ENCODE measurements at places on chromosomes 16 and 17.
A peak's percentile ranks its signal among the peaks of the same experiment; 100 is the strongest.

GRCh38 chr16:66950971-66951790, 9.9 kb upstream of the CES3 start:
- ATAC-seq, result no peak

- peak; percentile 19 for ATAC-seq
Measured at GRCh38 chr17:44198721-44199552, 747 bp downstream of the ATXN7L3 start.

DNA sequence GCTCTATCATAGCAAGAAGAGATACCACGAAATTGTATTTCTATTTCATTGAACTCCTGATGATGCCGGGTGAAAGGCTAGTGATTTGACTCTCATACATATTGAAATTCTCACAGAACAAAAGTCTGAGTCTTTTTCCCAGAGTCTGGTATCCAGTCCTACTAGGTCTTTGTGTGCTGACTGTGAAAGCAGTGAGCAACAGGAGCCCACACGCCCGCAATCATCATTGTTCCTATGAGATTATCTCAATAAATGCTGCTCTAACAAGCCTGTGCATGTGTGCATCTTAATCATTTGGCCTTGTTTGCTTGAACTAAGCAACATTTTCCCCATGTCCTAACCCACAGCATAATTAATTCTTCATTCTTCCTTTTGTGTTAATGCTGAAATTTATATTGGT, 1466.0 kb downstream of the CDH11 start:
- no peak for ATAC-seq

- ATAC-seq, result no peak
Measured at GRCh38 chr16:13157082-13157481, 255.7 kb downstream of the SHISA9 start.

DNA sequence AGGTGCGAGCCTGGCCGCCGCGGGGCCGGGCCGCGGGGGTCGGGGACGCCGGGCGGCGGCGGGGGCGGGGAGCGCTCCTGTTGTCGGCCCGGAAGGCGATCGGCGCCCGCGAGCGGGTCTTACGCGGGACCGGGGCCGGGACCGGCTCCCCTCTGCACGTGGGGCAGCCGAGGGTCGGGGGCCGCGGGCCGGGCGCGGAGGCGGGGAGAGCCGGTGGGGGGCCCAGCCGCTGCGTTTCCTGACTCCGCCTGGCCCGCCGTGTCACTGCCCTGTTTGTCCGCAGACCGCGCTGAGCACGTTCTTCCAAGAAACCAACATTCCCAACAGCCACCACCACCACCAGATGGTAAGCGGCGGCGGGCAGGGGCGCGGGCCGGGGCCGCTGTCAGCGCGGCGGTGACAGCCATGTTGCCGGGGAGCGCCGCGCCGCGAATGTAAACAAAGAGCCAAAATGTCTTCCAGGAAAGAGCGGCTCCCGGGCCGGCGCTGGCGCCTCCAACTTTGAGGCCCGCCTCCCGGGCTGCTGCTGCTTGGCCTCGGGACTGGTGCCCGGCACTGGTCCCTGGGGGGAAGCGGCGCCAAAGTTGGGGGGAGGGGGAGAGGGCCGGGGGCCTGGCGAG, 586 bp downstream of the UBALD2 start:
- peak; percentile 24 for ATAC-seq

DNA sequence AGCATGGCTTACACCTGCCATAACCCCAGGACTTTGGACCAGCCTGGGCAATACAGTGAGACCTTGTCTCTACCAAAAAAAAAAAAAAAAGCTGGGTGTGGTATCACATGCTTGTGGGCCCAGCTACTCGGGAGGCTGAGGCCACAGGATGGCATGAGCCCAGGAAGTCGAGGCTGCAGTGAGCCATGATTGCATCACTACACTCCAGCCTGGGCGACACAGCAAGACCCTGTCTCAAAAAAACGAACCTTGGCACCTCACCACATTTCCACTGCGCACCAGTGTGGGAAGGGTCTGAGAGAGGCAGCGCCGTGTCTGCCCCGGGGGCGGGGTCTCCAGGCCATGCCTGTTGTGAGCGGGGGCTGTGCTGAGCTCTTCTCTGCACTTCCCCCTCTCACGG, 6.3 kb downstream of the ACSF3 start:
- ATAC-seq, result no peak

DNA sequence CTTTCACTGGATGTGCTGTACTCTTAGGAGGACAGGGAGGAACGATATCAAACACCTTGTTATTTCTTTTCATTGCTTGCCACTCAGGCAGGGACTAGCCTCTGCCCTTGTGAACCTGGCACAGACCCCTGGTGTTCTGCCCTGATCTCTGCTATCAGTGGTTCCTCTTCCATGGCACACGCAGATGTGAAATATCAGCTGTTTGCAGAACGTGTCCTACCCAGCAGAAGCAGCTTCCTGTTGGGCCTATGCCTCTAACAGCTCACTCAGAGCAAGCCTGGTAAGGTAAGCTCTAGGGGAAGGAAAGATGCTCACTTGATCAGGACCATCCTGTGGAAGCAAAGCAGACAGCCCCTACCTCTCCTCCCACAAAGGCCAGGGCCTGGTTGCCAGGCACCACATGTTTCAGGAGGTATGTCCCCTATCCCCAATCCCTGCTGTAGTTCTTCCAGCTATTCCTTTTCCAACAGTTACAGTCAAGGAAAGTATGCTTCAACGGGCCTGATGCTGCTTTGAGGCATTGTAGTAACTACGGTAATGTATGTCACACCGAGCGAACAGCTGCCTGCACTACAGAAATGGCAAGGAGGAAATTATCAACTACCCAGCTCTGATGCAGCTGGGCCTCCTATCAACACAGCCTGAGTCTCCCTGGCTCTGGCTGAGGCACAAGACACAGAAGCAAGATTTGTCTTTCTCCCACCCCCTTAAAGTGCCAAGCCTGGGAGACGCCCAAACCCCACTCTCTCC, 41.3 kb upstream of the GFOD2 start:
- ATAC-seq, result no peak

- peak; percentile 59 for ATAC-seq
Measured at GRCh38 chr17:17812211-17813054, 24.4 kb downstream of the SREBF1 start.

- no peak for ATAC-seq
Measured at GRCh38 chr16:86316967-86317812, 193.1 kb upstream of the FOXF1 start.

DNA sequence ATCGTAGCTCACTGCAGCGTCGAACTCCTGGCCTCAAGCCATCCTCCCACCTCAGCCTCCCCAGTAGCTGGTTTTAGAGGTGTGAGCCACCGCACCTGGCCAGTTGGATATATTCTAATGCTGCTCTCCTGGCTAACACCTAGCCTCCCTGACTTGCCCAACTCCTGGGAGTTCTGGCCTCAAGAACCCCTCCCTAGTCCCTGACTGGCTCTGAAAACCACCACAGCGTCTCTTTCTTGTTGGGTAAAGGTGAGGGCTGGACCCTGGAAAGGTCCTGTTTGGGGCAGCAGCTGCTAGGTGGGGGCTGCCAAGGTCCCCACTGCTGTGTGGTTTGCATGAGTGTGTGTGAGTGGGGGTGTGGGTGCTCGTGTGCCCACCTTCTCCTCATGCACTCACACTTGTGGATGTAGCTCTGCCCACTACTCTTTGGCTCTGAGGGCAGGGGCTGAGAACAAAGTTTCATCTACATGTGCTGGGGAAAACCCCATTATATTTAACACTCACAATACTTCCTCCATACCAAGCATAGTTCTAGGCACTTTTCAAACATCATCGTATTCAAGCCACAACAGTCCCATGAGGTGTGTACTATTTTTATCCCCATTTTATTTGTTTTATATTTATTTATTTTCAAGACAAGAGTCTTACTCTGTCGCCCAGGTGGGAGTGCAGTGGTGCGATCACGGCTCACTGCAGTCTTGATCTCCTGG, 7.1 kb upstream of the SPNS3 start:
- no peak for ATAC-seq

DNA sequence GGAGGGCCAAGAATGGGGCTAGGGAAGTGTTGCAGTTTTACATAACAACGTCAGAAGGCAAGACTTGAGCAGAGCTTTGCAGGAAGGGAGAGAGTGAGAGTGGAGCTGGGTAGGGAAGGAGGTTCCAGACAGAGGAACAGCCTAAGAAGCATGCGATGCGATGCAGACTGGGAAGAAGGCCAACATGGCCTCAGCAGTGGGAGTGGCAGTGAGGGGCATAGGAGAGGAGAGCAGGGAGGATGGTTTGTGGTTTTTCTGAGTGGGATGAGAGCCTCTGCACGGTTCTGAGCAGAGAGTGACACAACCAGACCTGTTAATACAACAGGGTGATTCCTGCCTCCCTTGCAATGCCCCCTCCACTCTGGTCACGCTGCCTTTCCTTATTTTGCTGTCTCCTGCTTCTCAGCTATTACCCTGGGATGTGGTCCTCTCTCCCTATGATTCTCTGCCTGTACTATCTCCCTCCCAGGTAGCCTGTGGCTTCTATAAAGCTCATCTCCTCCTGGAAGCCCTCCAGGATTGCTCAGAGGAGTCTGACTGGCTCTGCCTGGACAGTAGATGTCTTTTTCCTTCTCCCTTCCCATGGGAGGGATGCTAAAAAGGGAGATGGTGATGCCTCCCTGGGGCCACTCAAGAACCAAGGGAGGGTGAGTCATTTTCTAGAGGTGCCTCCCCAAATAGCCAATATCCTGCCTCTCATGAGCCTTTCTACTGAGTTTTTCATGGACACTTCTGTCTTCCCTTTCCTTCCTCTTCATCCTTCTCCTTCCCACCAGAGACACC, 38.7 kb upstream of the NGFR start:
- peak; percentile 86 for ATAC-seq

DNA sequence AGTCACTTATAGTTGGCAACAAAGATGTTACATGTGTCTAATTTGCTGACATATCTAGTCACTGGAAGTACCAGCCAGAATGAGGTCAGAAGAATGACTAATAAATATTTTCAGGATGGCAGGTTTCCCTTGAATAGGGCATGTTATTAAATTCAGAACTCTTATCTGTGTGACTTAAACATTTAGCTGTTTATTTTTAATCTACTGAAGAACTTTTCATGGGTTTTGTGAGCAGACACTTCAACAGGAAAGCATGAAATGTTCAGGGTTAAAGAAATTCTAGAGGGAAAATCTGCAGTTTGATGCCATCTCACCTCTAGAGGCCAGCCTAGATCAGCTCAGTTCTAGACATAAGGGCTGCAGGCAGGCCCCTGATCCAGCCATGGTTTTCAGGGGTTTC, 13.2 kb downstream of the JPT2 start:
- ATAC-seq, result peak; percentile 80

DNA sequence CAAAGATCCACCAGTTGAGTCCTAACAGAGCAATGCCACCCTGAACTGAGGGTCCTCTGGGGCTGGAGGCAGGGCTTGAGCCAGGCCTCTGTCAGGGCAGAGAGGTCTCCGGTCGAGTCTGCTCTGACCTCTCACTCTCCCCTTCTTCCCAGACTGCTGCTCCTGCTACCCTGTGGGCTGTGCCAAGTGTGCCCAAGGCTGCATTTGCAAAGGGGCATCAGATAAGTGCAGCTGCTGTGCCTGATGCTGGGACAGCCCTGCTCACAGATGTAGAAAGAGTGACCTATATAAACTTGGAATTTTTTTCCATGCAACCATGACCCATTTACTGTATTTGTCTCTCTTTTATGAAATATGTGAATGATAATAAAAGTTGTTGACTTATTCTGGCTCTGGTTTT, 2.4 kb upstream of the MT1B start:
- ATAC-seq, result no peak

DNA sequence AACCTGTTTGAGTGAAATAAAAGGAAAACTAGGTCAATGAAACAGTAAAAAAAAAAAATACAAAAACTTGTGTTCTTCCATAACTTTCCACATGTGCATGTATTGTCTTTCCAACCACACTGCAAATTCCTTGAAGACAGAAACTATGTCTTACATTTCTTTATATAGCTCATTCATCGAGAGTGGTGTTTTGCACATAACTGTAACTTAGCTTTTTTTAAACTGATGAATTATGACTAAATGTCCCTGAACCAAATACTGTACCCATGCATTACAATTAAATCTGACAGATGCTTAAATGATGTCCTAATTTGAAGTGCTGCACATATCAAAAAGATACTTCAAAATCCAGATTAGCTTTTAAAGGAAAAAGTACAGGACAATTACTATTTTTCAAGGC, 50.1 kb downstream of the BRIP1 start:
- peak; percentile 53 for ATAC-seq

- ATAC-seq, result no peak
Measured at GRCh38 chr17:78748730-78749317, 33.2 kb downstream of the CYTH1 start.

DNA sequence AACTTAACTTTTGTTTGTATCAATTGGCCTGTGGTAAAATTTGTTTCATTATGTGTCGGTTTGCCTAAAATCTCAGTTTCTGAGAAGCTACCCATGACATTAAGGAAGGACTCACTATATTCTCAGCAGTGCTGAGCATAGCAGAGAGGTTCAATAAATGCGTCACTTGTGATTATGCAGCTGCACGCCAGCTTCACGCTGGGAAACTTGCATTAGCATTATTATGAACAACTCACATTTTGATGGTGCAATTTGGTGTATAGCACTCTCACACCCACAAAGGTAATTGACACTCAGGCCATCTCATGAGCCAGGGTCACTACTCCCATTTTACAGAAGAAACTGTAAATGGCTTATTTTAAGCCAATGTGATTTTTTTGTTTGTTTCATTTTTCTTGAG, 80.6 kb upstream of the SALL1 start:
- no peak for ATAC-seq

GRCh38 chr17:73960469-73960868, 243.0 kb upstream of the RPL38 start:
- ATAC-seq, result no peak

DNA sequence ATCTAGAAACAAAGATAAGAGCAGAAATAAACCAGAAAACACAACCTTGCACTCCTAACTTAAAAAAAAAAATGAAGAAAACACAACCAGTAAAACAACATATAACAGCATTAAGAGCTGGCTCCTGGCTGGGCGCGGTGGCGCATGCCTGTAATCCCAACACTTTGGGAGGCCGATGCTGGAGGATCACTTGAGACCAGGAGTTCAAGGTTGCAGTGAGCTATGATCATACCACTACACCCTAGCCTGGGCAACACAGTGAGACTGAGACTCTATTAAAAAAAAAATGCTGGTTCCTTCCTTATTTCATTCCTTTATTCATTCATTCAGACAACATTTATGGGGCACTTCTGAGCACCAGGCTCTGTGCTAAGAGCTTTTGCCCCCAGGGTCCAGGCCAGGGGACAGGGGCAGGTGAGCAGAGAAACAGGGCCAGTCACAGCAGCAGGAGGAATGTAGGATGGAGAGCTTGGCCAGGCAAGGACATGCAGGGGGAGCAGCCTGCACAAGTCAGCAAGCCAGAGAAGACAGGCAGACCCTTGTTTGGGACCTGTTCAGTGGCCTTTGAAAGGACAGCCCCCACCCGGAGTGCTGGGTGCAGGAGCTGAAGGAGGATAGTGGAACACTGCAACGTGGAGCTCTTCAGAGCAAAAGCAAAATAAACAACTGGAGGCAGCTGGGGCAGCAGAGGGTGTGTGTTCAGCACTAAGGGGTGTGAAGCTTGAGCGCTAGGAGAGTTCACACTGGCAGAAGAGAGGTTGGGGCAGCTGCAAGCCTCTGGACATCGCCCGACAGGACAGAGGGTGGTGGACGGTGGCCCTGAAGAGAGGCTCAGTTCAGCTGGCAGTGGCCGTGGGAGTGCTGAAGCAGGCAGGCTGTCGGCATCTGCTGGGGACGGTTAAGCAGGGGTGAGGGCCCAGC, 2.6 kb downstream of the STH start:
- ATAC-seq, result no peak

GRCh38 chr17:73686961-73687360, 42.7 kb upstream of the SDK2 start:
- no peak for ATAC-seq

GRCh38 chr17:54867634-54868033, 33.0 kb upstream of the TOM1L1 start:
- no peak for ATAC-seq

GRCh38 chr17:80220054-80220735, at the start of the genes SGSH and SLC26A11:
TSS of gene SGSH (minus strand) at chr17:80220333. CDS start at chr17:80220313, 20 bp downstream.
TSS of gene SLC26A11 (plus strand) at chr17:80220427. CDS start at chr17:80221561, 1,134 bp downstream.
- peak; percentile 92 for ATAC-seq

Measured in SK-N-SH treated with all-trans-retinoic acid at 6 μM for 48 hours (cell line).